ENCODE measurements at places on chromosomes 13 and 19. TPM values are rescaled to one million over a fixed set of nuclear protein-coding genes. Genes with fewer than 3 reads are reported as not detected.

DNA sequence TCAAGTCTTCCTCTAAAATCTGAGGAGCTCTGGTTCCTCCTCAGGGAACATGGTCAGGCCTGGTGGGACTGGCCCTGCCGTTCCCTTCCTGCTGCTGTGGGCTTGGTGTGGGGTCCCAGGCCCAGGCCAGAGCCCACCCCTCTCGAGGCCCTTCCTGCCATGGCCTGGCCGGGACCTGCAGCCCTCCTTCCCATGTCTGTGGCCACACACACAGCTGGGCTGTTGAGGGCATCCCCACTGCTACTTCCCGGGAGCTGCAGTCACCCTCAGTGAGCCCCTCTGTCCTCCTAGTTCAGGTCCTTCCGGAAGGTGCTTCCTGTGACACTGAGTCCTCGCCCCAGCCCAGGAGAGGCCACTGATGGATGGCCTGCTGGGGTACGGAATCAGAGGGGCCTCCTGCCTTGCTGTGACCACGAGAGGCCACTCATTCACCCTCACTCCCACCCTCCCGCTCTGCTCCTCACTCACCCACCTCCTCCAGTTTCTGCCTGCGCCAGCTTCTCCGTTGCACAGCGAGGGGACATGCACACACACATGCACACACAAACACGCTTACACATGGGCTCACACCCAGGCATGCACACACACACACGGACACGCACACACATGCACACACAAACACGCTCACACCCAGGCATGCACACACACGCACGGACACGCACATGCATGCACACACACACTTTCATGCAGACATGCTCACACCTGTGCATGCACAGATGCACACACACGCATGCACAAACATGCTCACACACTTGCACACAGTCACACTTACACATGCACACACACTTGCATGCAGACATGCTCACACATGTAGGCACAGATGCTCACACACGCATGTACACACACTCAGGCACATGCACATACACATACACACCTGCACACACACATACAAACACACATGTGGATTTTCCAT, 7.3 kb upstream of the MCF2L start:
- no peak for DNase-seq
- no peak overlapping the region for H3K4me3 ChIP-seq
- H3K4me1 ChIP-seq: no peaks in the 10 kb centered on the region

DNA sequence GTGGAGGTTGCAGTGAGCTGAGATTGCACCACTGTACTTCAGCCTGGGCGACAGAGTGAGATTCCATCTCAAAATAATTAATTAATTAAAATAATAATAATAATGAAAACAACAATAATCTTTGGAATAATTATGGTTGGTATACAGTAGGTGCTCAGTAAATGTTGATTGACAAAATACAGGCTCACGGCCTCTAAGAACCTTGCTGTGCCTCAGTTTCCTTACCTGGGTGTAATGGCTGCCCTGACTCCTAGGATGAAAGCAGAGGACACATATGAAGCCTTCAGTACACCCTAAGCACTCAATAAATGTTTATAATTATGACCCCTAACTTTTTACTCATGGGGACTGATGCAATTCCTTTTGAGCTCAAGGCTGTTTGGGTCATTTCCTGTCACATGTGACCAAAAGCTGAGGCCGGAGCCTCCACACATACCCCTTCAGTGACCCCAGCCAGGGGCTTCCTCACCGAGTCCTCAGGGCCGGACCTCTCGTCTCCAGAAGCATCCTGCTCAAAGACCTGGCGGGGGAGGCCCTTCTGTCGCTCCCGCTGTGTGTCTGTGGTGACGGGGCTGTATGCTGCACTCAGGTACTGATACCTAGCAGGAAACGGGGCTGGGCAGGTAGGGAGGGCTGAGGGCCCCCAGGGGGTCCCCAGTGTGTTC, 10.5 kb downstream of the DOCK6 start:
- H3K4me3 ChIP-seq: no peak overlapping the region
- H3K4me1 ChIP-seq: no peaks in the 10 kb centered on the region
- DNase-seq: no peak
- no peaks in the 10 kb centered on the region for H3K27me3 ChIP-seq

DNA sequence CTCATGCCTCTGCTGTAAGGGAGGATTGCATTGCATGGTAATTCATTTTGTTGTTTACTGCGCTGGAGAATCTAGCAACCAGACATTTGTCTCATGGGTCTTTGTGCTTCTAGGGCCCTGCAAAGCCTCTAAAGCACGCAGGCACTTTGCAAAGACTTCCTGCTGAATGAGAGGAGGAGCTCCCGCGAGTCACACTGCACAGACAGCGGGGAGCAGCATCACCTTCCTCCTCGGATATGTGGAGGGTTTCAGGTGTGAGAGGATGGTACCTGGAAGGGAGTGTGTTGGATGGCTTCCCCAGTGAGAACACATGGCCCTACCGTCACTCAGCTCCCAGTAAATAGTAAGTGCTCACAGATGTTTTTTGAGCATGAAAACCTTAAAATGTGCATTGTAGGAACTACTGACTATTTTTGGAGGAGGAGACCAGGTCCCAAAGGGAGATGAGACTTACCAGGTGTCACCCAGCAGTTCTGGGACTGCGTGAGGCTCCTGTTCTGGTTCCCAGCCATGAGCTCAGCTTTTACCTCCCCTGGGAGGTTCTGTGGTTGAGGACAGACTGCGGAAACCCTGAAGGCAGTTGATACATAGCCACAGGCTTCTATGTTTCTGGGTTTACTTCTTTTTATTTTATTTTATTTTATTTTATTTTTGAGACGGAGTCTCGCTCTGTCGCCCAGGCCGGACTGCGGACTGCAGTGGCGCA, 278.0 kb downstream of the FGF9 start:
- H3K27me3 ChIP-seq: no peaks in the 10 kb centered on the region
- H3K4me3 ChIP-seq: no peak overlapping the region
- H3K36me3 ChIP-seq: no peaks in the 10 kb centered on the region
- DNase-seq: no peak

GRCh38 chr19:2410023-2410422, 17.4 kb downstream of the TIMM13 start:
- no peak overlapping the region for H3K27ac ChIP-seq
- no peaks in the 10 kb centered on the region for H3K4me1 ChIP-seq

GRCh38 chr19:2462635-2463421, 6.1 kb upstream of the LMNB2 start:
- no peaks in the 10 kb centered on the region for H3K36me3 ChIP-seq
- peak overlapping the region; percentile 51 for H3K4me3 ChIP-seq
- no peaks in the 10 kb centered on the region for H3K4me1 ChIP-seq
- H3K27ac ChIP-seq: peak overlapping the region; percentile 66
- peak; percentile 46 for DNase-seq

GRCh38 chr13:21696865-21697448, 26.1 kb downstream of the FGF9 start:
- no peak for DNase-seq
- no peaks in the 10 kb centered on the region for H3K36me3 ChIP-seq
- H3K4me3 ChIP-seq: no peak overlapping the region
- no peaks in the 10 kb centered on the region for H3K4me1 ChIP-seq
- no peaks in the 10 kb centered on the region for H3K27me3 ChIP-seq

Gene NEK3
- 5.1 TPM for polyA plus RNA-seq

Gene KLK2
- 0.07 TPM for polyA plus RNA-seq

Gene UBAC2
- polyA plus RNA-seq: 91.7 TPM

All from keratinocyte (primary cell).